ENCODE measurements at places on chromosomes 7 and 10.

GRCh38 chr10:103709341-103709920 is 145.9 kb downstream of the SH3PXD2A start:
- DNase-seq, result no peak

DNA sequence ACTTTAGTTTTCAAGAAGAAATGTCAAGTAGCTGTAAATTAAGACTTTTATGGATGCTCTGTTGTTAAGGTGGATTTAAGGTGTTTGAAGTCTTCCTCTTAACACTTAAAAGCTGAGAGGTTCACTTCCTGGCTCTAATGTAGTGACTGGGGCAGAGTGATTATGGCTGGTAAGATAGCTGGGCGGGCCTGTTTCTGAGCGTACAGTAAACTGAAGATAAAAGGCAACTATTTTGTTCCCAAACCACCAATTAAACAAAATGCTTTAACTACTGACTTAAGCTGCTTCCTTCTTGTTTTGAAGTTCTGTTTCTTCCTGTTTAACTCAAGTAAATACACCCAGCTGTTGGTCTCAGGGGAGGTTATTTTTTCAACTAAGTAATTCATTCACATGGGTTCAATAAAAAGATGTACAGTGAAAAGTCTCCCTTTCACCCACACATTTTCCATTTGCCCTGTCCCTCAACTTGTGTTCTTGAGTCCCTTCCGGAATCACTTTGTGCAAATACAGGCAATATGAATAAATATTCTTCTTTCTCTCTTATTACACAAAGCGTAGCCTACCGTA is 19.3 kb downstream of the VWA2 start:
- no peak for DNase-seq

GRCh38 chr7:37815671-37816371 is 32.6 kb upstream of the NME8 start:
- no peak for DNase-seq

GRCh38 chr10:132253092-132253687 is 54.6 kb downstream of the STK32C start:
- no peak for DNase-seq
